ENCODE measurements at places on chromosomes 2 and 18.
A peak's percentile ranks its signal among the peaks of the same experiment; 100 is the strongest.

GRCh38 chr2:25297738-25298137 lies 44.0 kb downstream of the DNMT3A start:
- DNase-seq = no peak

- DNase-seq = no peak
Measured at GRCh38 chr18:10304853-10305252, 149.6 kb upstream of the APCDD1 start.

DNA sequence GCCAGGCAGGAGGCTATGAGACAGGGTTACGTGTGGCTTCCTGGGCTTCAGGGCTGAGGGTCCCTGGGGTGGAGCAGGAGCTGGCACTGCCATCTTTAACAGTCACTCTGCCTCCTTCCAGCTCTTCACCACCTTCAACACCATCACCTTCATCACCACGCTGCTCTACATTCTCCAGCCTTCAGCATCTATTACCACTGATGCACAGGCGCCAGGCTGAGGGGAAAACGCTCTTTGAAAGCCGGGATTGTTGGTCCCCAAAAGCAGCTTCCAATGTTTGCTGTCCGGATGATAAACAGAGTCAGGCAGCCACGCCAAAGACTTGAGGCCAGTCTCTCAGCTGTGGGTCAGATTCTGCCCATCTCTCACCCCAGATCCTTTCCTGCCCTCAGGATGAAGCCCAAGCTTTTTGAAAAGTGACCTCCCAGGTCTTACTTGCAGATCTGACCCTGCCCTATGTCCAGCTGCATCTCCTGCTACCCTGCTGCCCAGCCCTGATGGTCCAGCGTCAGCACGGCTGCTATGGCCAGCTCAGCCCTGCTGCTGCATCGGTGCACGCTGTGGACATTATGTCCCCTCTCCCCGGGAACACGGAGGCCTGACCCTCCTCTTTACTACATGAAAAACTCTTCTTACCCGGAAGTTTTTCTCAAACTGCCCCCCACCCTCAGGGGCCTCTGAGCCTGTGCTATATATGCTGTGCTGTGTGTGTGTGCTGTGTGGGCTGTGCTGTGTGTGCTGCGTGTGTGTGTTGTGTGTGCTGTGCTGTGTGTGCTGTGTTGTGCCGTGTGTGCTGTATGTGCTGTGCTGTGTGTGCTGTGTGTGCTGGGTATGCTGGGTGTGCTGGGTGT lies 31.2 kb upstream of the MAL start:
- no peak for DNase-seq

DNA sequence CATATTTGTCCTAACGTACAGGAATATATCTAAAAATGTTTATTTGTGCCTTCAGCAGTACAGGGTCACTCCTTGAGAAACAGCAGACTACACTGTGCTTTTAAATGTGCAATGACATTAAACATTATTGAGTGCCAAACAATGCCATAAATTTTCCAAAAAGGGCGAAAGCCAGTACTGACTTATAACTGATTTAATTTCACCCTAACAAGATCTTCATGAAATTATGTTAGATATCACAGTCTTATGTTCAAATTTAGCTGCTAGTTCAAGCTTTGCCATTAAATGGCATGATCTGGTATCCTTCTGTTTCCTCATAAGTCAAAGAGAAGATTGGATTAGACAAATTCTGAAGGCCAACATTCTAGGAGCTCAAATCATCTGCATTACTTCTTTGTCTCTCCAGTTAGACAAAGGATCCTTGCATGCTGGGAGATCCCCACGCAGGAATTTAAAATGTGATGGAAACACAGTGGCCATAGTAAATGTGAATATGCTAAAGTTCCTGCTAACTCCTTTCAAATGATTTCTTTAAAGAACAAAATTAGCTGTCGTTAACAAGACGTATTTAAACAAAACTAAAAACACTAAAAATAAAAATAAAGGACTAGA lies 129.3 kb upstream of the STON1 start:
- DNase-seq = no peak

- DNase-seq = no peak
Measured at GRCh38 chr2:241931084-241931975, 61.8 kb downstream of the RTP5 start.

DNA sequence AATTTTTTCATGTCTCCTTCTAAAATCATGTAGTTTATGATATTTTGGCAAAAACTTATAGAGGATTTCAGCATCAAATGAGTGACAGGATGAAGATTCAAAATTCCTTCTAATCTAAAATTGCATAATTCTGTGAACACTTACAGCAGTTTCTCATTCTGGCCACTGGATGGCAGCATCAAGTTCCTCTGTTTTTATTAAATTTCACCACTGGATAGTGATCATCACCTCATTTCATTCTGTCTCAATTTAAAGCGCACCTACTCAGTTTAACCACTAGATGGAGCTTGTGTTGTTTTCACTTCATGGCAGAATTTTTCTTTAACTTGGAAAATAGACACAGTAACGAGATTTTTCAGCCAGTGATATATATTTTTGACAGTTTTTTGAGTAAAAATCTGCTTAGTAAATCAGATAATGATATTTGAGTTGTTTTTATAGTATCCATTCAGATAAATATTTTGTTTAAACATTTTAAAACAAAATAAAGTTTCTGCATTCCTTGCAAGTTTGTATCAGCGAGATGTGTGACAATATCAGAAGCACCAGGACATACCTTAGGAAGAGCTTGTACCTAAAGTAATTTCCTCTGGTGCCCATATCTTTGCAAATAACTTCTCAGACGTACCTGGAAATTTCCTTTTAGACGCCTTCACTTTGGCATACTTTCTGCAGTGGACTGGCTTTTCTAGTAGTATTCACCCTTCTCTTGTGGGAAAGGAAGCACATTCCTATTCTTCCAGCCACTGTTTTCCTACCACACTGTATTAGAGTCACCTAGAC lies 94.7 kb upstream of the ARHGAP15 start:
- DNase-seq = peak; percentile 32

DNA sequence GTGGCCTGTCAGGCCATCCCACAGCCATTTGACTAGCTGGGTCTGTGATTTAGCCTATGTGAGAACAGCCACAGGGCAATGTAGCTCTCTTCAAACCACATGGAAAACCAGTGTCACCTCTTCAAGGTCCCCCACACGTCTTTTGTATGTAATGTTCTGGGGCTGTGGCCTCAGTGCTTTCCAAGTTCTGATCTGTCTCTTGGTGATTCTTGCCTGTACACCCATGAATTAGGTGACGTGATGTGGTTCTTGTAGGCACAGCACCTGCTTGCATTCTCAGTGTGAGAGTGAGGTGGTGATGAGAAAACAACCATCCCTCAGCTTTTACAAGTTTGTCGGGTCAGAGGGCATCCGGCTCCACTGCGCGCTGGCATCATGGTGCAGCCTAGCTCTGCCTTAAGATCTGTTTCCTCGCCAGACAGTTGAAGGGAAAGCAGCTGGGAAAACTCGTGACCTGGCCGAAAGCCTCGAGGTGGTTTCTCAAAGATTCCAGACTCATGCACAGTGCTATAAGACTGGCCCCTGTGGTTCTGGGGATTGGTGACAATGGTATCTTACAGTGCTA lies 125.8 kb downstream of the TANC1 start:
- no peak for DNase-seq

DNA sequence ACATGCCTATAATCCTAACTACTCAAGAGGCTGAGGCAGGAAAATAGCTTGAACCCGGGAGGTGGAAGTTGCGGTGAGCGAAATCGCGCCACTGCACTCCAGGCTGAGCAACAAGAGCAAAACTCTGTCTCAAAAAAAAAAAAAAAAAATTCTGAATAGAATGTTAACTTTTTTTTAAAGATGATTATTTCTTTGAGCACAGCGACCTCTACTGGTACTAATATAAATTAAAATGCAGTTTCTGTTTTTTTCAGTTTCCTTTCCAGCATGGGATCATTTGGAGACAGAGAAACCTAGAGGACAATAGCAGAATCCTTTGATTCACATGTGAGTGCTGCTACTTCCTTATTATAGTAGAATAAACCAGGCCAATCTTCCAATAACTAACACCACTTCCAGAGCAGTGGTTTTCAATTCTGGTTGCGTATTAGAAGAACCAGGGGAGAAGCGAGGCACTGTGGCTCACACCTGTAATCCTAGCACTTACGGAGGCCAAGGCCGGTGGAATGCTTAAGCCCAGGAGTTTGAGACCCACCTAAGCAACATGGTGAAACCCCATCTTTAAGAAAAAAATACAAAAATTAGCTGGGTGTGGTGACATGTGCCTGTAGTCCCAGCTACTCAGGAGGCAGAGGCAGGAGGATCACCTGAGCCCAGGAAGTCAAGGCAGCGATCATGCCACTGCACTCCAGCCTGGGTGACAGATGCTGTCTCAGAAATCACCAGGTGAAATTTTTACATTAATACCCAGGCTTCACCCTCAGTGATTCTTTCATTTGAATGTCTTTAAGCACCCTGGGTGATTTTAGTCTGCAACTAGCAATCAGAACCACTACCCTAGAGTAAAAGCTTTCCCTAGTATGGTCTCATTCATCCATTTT lies 10.1 kb downstream of the SRSF7 start:
- peak; percentile 15 for DNase-seq

Measured in activated CD4-positive, alpha-beta T cell treated with anti-CD3 and anti-CD28 coated beads, Interleukin-2, amount 50 U/mL, for 4 hours (primary cell).